SHP77 (cell line): ENCODE measurements at places on chromosomes 7 and 10.

DNA sequence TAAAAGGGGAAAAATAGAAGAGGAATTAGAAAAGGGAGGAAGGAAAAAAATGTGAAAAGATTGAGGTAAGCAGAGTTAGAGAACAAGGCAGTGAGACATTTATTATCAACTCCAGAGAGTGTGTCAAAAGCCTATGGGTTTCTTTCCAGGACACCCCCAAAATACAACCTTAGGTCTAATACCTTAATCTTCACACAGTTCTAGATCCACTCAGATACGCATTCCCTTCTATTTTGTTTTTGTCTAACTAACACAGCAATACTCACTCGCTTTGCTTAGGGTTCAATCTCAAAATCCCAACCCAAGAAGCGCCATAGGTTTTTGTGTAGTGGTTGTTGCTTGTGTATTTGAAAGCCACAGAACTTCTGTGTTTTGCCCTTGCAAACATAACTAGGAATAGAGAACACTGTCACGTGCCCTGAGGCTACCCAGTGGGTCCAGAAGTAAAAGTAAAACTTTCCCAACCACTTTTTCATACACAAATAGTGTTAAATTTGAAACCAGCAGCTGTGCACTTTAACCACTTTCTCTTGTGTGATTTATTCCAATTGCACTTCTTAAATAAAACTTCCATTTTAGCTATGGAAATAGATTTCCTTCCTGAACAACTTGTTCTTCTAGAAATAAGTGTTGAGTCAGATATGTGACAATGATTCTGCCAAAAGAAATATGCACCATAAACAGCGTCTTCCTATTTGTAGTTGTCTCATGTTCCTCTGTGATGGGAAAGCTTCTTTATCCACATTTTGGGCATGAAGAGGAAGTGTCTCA lies 414.7 kb upstream of the GHITM start:
- DNase-seq = no peak

DNA sequence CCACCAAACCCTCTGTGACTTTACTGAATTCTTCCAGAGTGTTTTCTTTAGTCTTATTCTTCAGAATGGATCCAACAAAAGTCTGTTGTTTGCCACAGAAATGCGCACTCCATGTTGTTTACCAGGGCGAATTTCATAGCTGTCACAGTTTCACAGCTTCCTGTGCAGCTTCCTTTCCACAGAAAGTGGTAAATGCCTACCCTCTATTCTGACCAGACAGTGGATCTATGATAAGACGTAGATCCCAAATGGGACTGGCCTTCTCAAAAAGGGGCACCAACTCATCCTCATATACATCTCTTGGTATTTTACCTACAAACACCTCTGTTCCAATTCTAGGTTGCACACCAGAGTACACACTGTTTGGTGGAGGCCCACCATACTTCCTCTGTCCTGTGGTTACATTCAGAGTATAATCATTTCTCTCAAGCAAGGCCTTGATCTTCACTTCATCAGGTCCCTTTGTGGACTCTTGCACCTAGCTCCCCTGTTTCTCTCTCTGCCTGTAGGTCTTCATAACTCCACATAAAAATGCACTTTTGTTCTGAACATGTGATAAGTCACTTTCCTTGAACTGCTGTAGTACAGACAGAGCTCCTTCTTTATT lies 91.7 kb downstream of the MLLT10 start:
- DNase-seq = no peak

GRCh38 chr10:47402641-47403301 lies 18.7 kb upstream of the ZNF488 start:
- no peak for DNase-seq

DNA sequence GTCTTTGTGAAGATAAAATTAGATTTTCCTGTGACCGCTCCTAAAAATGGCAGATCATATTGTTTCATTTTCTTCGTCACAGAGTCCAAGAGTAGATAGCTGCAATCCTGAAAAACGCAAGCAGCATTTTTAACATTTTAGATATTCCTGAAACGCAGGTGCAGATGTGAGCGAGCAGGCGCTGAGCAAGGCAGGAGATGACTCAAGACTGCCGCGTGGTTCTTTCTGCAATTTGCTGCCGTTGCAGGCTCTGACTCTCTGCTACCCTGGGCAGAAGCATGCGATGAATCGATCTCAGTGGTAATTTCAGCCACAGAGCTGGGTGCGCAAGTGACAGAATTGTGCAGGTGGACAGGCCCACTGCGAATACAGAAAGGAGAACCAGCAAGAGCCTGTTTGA lies 331.9 kb downstream of the ACTR3B start:
- DNase-seq = no peak

DNA sequence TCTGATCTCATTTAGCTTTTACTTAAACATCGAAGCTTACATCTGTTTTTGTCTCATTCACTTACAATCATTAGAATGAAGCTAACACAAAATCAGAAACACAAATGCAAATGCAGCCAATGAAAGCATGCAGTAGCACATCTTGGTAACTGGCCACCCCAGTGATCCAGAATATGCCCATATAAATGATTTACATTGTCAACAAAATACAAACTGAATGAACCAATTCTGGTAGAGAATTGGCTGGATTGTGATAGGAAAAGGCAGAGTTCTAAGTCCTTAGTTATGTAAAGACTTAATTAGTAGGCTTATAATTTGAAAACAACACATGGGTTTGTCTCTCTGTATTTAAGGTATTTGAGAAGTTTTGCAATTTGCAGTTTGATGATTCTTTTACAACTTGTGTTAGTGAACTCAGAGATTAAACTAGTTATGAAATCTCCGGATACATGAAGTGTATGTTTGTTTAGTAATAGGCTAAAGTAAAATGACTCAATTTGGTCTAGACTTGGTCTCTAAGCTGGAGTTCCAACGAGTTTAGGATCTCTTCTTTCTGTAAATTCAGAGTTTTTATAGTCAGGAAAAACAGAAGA lies 21.2 kb downstream of the TECTB start:
- no peak for DNase-seq

GRCh38 chr7:46290374-46291049 lies 369.4 kb upstream of the IGFBP3 start:
- no peak for DNase-seq

DNA sequence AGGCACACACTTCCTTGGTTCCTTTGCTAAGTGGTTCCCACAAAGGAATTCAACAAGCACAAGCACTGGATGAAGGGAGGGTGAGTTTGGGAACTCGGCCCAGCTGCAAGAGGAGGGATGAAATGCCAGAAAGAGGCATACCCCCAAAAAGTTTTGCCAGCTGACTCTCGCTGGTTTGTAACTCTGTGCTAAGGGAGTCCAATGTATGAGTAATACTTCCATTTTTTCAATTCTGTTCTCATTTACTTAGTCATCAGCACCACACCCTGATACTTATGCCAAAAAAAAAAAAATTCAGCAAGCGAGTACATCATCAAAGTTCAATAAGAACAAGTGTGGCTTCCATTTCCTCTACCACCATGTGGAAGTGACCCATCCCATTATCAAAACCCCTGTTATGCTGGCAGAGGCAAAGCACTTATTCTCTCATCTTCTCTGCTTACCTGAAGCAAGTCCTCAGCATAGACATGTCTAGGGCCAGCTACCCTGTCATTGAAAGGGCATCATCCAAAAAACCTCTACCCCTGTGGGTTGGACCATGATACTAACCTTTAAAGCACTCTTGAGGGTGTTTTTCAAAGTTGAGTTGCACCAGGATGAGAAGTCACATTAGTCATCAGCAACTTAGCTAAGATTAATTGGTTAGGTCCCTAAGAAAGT lies 6.9 kb upstream of the HYCC1 start:
- no peak for DNase-seq

DNA sequence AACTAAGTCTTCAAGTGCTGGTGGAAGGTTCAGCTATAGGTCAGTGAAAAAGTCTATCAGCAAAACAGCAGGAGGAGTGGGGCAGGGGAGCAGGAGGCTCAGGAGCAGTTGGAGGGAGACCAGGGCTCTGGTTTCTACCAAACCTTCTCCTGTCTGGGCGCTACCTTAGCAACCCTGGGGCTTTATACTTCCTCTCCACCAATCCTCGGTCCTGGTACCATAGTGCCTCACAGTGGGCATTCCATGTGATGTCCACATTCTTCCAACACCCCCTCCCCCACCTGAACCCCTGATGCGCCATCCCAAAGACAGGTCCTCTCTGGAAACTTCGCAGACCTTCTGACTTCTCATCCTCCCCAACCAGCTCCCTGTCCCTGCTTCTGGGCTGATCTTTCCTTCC lies 25.3 kb upstream of the ACSM6 start:
- DNase-seq = no peak

GRCh38 chr7:142792593-142792992 lies 21.8 kb downstream of the PRSS2 start:
- DNase-seq = no peak

- DNase-seq = no peak
Observed at GRCh38 chr10:16009785-16010184, 149.5 kb upstream of the MINDY3 start.

- peak; percentile 46 for DNase-seq
Observed at GRCh38 chr7:140326116-140326928, 72.0 kb downstream of the SLC37A3 start.

GRCh38 chr10:2401459-2401858 lies 664.1 kb upstream of the ADARB2 start:
- DNase-seq = peak; percentile 12

DNA sequence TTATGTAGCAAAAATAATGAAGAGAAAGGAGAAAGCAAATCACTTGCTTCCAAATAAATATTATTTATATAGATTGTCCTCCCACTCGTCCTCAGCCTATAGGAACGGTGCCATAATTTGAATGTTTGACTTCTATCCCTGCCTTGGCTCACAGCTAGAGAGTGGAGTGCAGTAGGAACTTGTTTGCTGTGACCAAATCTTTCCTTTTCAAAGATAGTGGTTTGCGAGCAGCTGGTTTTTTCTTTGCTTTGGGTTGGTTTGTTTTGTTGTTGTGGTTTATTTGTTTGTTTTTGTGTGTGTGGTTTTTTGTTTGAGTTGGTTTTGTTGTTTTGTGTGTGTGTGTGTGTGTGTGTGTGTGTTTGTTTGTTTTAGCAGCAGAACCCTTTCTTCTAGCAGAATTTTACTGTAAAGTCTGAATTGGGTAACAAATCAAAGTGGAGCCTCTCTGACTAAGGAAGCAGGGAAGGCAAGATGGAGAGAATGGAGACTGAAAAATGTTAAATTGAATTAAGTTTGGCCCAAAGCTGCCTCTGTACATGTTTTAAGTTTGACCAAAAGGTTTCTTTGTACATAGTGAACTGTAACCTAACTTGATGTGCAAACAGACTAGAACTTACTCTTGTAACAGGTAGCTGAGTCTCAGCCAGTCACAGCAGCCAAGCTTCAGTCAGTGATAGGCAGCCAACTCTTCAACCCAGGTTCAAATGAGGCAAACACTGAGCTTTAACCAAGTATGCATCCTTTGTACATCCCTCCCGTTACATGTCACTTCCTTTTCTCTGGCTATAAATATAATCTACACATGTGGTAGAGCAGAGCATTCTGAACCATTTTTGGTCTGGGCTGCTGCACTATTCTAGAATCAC lies 149.5 kb upstream of the LRGUK start:
- DNase-seq = no peak

DNA sequence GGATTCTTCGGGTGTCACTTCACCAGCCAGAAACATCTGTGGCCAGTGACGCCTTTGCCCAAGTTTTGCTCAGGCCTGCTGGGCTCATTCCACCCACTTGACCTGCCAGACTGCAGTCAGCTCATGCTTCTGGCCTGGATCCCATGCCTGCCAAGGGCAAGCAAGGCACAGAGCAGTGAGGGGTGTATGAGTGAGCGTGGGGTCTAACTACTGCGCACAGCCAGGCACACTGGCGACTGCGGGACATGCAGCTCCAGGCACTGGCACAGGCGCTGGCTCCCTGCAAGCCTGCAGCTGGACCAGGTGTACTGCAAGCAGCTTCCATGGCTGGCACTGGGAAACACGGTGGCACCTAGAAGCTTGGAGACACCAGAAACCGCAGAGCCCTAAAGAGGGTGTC lies 80.1 kb downstream of the MTERF1 start:
- DNase-seq = no peak

GRCh38 chr10:43138757-43139241 lies 554 bp downstream of the CSGALNACT2 start:
- peak; percentile 27 for DNase-seq

- no peak for DNase-seq
Observed at GRCh38 chr10:92761571-92761970, 71.8 kb downstream of the HHEX start.

DNA sequence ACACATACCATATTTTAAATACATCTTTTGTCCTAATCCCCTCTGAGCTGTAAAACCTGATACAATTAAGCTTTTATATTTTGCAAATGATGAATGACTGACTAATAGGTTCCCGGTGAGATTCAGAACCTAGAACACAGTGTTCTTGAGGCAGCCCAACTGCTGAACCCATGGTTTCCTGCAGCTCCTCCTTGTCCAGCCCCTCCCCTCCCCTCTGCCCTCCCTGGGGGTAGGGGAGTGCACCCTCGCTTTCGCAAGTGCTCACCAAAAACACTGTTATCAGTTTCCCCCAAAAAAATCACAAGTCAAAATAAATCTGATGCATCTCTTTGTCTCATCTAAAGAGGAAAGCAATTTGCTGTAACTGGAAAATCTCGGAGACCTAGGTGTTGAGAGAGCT lies 602.8 kb downstream of the KCNMA1 start:
- DNase-seq = no peak

- DNase-seq = no peak
Observed at GRCh38 chr10:112842832-112843360, 107.2 kb upstream of the TCF7L2 start.

DNA sequence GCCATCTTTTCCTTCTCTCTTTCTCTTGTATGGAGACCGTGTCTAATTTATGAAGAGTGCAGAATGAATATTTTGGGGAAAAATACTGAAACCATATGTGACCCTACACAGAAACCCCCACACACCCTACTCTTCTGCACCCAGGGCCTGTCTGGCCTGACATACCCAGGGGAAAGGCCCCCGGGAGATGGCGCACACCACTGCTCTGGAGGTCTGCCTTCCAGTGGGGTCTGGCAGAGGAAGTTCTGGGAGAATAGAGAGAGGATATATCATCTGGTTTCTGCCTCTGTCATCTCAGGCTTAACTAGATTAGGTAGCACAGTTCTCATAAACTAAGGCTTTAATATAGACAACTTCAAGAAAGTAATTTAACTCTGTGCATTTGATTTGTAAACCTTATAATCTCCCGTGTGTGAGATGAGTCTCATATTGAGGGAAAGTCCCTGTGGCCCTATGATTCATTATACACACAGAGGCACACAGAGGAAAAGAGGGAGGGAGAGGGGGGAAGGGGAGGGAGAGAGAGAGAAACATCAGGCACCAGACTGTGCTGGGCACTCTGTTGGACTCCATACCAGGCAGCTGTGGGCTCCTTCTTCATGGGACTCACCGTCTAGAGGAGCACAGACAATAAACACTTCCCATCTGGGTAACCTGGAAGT lies 123.3 kb downstream of the AOAH start:
- DNase-seq = no peak
